ENCODE measurements at places on chromosomes 5 and 9.

GRCh38 chr5:33901156-33901555 is 9.4 kb upstream of the ADAMTS12 start:
- DNase-seq = no peak

DNA sequence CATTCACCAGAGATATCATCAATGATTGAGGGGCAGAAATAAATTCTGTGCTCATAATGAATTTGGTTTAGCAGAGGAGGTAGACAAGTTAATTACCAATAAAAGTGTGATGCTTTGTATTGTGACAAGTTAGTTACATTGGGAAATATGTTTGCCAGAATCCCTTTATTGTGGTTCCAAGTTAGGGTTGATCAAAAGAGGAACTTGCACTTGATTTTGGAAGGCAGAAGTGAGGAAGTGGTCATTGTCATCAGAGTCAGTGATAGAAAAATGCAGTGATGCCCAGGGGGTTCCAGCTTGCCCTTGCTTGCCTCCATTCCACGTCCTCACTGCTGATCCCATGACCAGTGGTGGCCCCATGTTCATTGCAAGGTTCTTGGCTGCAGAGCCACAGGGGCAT is 69.7 kb downstream of the SVEP1 start:
- DNase-seq = no peak

DNA sequence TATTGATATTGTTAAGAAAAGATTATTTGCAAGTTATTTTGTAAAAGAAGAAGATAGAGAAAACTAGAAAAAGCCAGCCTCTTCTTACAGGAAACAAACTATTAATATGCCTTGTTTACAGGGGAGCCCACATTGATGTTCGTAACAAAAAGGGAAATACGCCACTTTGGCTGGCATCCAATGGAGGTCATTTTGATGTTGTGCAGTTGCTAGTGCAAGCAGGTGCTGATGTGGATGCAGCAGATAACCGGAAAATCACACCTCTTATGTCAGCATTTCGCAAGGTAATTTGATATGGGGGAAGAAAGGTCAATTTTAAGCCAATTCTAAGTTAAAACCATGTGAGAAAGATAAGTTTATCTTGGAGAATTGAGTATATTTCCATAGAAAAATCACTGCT is 37.6 kb upstream of the EIF4EBP3 start:
- DNase-seq = no peak

DNA sequence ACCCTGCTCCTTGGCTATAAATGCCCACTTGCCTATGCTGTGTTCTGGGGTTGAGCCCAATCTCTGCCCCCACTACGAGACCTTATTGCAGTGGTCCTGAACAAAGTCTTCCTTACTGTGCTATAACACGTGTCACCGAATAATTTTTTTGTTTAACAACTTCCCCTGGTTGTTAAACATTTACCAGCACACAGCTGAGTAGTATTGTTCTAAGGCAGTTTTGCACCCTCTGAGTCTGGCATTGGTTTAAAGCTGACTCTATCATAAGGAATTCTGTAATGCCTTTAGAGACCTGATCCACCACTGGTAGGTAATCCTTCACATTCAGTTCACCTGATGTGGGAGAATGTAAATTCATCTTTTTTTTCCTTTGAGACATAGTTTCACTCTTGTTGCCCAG is 25.6 kb upstream of the ANKRD31 start:
- DNase-seq = no peak

GRCh38 chr5:139524940-139525585 is 36.1 kb upstream of the UBE2D2 start:
- DNase-seq = no peak

DNA sequence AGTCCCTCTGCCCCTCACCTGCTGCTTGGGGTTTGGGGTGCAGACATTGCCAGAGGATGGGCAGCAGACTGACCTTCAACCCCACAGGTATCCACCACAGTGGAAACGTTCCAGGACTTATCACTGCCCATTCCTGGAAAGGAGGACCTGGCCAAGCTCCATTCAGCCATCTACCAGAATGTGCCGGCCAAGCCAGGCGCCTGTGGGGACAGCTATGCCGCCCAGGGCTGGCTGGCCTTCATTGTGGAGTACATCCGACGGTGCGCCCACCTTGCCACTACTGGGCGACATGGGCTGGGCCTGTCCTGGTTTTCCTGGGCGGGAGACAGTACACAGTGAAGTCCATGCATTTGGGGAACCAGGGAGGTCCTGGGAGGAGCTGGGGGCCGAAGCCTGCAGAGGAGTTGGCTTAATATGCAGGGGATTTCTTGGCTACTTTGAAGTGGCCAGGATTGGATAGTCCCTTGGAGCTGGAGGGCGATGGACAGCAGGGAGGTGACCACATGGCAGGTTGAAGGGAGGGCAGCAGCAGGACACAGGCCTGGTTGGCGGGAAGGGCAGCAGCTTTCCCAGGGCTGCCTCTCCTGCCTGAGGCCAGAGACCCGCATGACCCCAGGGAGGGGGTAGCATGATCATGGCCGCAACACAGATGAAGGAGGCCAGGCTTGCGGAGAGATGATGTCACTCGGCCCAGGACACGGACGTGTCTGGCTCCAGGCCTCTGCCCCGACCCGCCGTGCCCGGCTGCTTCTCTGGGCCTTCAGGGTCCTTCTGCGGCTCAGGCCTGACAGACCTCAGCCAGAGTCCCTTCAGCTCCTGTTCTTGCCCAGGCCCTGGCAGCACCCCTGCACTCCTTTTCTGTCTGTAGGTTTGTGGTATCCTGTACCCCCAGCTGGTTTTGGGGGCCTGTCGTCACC is 34.6 kb downstream of the USP20 start:
- no peak for DNase-seq

DNA sequence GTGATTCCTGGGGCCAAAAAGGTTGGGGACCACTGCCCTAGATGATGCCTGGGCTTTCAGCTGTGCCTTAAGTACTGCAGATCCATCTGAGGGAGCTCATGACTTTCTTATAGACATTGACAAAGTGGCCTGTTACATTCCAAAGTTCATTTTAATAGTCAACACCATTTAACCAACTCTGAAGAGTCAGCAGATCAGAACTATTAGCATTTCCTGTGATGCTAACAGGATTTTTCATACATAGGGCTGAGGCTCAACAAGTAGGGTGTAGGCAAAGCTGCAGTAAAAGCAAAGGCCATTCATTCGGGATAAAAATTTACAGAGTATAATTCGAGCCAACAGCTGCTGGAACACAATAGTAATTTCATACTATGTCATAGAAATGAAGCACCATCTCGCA is 105.4 kb downstream of the LPAR1 start:
- no peak for DNase-seq

GRCh38 chr5:177198738-177199137 is 65.2 kb downstream of the NSD1 start:
- peak; percentile 24 for DNase-seq

- DNase-seq = no peak
Observed at GRCh38 chr5:32840606-32841005, 129.5 kb downstream of the NPR3 start.

- no peak for DNase-seq
Observed at GRCh38 chr5:106962464-106963230, 708.1 kb downstream of the EFNA5 start.

DNA sequence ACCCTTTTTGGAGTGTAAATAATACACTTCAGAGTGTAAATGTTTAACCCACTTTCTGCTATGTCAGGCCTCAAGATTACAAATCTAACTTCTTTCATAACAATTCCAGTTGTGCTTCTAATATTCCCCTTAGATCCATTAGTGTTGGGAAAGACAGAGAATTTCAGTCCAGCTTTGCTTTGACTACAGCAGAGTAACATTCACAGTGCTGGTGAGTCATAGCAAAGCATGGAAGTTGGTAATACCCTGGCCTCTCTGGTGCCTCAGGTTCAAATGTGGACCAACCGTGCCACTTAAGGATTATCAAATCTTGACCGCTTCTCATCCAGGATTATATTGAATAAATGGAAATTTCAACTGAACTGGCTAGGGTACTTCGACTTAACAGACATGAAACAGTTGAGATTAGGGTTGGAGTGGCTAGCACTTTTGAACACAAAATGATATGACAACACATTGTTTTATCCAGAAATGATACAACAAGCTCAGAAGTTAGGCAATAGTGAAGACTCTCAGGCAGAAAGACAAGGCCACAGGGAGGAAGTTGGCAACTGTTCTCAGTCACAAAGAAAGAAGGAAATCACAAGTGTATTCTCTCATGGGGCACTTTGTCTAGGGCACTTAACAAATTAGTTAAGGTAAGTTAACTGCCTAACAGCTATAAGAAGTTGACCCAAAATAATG is 24.4 kb upstream of the RASA1 start:
- no peak for DNase-seq

GRCh38 chr9:13786131-13786530 is 506.6 kb upstream of the MPDZ start:
- no peak for DNase-seq

DNA sequence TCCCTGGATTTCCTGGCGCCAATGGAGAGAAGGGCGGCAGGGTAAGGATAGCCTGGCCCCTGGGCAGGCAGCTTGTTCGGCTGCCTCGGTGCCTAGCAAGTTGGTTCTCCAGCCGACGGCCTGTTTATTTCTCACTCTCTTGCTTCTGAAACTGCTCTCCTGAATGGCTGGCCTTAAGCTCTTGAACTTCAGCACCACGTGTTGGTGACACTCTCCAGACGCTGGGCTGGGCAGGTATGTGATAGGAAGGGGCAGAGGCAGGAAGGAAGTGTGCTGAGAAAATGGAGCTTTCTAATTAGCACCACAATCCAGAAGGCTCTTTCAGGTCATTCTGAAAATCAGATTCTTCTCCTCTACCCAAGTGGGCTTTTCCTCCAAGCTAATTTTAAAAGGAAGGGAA is 91.4 kb upstream of the FCN2 start:
- no peak for DNase-seq

- DNase-seq = no peak
Observed at GRCh38 chr5:145666591-145666990, 168.6 kb downstream of the PRELID2 start.

GRCh38 chr5:53983568-53984460 is 326.6 kb downstream of the ARL15 start:
- no peak for DNase-seq

DNA sequence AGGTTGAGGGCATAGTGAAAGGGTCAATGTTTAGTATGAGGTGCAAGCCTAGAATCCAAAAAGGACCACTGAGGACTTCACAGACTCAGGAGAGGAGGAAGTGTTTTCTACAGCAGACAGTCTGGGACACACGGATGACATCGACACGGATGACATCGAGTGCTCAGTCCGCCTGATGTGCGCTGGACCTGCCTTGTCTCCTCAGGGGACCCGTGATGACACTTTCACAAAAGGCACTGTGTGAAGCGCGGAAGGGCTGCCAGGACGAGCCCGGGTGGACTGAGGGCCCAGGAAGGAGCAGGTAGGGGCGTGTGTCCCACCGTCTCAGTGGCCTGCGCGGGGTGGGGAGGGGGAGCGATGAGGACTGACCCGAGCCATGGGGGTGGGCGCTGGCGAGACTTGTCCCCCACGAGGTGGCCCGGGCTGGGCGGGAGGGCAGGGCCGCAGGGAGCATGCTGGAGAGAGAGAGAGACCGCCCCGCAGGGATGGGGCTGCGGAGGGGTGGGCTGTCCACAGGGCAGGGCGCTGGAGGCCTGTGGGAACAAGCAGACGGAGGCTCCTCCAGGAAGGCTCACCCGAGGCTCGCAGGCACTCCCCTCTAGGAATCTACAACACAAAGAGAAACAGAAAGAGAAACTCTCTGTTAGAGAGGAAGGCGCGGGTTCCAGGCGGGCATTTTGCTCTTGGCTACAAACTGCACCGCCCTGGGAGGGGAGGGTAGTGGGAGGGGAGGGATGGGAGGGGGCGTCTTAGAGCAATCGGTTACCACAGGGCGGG is 54.9 kb downstream of the USP20 start:
- no peak for DNase-seq

DNA sequence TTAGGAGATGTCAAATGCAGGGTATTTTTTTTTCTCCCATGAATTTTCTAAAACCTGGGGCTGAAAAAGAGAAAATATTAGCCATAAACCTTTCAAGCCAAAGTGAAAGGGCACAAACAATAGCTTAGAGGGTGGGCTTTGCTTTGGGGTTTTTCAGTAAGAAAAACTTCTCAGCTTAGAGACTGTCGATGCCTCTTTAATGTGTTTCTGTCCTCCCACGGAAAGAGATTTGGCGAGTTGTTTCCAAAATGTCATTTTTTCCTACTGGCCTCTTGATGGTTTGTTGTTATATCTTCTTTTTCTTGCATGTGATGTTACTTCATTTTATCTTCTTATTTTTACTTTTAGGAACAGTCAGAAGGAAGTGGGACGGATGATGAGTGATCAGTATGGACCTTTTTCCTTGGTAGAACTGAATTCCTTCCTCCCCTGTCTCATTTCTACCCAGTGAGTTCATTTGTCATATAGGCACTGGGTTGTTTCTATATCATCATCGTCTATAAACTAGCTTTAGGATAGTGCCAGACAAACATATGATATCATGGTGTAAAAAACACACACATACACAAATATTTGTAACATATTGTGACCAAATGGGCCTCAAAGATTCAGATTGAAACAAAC is 177.3 kb downstream of the SMARCA2 start:
- DNase-seq = no peak

Measured in GM13976 (cell line).